T-helper 17 cell (primary cell): ENCODE measurements at places on chromosomes 3 and 15.

GRCh38 chr15:93033434-93034045, 55.5 kb downstream of the RGMA start:
- DNase-seq = no peak

DNA sequence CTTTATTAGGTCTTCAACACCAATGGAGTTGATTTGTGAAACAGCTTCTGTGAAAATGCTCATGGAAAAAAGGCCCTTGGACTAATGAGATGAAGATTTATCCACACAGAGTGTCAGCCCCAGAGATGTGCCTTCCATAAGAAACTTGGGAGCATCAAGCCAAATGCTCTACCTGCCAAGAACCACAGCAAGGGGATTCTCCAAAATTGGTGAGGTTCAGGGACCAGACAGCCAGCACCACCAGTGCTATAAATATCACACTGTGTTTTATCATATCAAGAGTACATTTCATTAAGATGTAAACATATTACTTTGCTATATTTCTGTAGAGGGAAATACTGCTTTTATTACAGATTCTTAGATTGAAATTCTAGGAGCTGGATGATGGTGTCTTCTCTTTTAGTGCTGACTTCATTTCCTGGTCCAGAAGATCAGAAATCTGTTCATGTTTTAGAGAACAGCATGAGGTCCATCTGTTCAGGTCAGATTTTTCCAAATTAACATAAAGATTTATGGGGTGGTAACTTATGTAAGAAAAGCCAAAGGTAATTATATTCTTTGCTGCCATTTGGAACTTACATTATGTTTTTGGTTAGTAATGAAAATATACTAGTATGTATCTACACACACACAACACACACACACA, 17.7 kb downstream of the SLC35G2 start:
- DNase-seq = no peak

GRCh38 chr3:100506355-100506754, 13.9 kb downstream of the TMEM45A start:
- no peak for DNase-seq

GRCh38 chr3:194276768-194277103, 74.4 kb downstream of the CPN2 start:
- no peak for DNase-seq

DNA sequence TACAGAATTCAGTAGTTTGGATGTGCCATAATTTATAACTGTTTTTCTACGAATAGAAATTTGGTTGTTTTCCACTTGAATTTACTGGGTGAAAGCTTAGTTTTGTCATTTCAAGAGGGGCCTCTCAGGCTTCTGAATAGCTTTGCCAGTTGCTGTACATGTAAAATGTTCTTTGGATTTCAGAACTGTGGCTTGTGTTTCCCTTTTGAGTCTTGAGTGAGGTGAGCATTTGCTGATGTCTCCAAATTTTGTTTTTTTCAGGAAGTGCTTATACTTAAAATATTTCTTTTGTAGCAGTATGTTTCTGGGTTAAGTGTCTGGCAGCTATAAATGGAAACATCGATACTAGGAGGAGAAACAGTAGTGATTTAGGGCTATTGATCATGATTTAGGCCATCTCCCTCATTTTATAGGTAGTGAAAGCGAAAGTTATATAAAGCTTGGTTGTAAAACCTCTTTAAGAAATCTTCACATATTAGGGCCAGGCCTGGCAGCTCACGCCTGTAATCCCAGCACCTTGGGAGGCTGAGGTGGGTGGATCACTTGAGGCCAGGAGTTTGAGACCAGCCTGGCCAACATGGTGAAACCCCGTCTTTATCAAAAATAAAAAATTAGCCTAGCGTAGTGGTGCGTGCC, 9.2 kb upstream of the TRAK1 start:
- no peak for DNase-seq

GRCh38 chr3:69747511-69748258, 8.4 kb downstream of the MITF start:
- DNase-seq = no peak

GRCh38 chr15:79408041-79408440, 24.1 kb upstream of the MINAR1 start:
- DNase-seq = no peak

DNA sequence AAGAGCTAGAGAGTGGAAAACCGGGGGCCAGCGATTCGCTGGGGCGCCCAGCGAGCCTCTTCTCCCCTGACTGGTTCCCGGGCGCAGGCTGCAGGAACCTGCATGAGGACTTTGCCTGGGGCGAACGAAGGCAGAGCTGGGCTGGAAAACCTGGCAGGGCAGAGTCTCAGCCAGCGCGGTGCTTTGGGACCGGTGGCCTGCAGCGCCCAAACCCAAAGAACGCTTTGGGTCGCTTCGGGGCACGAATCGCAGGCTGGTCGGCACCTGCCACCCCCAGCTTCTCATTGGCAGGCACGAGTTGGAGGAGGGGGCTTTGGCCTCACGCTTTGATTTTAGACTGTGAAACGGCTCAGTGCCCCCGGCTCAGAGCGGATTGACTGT, 3.0 kb downstream of the ONECUT1 start:
- no peak for DNase-seq

- no peak for DNase-seq
Observed at GRCh38 chr3:149810846-149811245, 2.2 kb upstream of the RNF13 start.

GRCh38 chr3:159929171-159930141, 59.2 kb upstream of the IL12A start:
- DNase-seq = no peak

GRCh38 chr3:181805703-181806102, 94.0 kb downstream of the SOX2 start:
- DNase-seq = no peak

- DNase-seq = no peak
Observed at GRCh38 chr3:191460360-191460759, 603 bp upstream of the PYDC2 start.

GRCh38 chr15:101501703-101502373, 12.3 kb upstream of the PCSK6 start:
- no peak for DNase-seq

- DNase-seq = no peak
Observed at GRCh38 chr3:161069511-161070251, 35.5 kb downstream of the B3GALNT1 start.

GRCh38 chr15:48582452-48583247, 62.9 kb downstream of the FBN1 start:
- no peak for DNase-seq

DNA sequence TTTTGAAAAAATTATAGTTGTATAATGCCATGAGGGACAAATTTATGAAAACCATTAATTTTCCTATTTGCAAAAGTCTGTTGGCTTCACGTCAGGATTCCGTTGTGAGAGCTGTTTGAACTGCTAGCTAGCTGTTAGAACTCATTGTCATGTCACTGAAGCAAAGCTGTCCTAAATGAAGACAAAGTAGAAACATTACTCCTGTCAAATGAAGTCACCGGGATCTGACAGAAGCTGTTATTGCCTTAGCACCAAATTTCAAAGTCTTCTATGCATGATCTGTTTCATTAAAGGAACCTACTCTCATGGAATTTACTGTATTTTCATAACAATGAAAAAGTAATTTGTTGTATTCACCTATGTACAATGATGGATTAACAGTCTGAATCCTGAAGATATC, 479.8 kb downstream of the PLOD2 start:
- no peak for DNase-seq

GRCh38 chr3:13025778-13026518, 47.3 kb downstream of the IQSEC1 start:
- no peak for DNase-seq

DNA sequence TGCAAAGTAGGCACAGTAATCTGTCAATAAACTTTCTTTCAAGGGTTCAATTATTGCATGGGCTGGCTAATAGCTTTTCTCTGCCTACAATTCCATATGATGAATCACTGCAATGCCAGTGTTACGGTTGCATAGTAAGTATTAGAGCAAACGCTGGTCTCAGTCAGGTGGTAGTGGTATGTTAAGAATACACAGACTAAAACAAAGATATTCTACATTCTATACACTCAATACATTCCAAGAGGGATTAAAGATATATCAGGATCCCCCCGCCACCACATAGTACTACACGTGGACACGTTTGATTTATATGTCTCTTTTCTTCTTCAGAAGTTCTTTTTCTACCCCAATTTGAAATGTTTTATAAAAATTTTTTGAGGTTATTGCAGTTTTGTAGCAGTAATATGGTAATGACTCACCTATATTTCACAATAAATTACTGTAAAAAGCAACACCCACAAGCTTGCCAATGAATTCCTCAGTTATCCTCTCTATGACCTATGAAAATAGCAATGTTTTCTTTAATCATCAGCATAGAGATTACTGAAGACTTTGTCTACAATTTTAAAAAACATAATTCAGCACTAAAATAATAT, 68.2 kb downstream of the CD200R1L start:
- DNase-seq = no peak

GRCh38 chr15:97892167-97892938, 68.2 kb upstream of the ARRDC4 start:
- no peak for DNase-seq

DNA sequence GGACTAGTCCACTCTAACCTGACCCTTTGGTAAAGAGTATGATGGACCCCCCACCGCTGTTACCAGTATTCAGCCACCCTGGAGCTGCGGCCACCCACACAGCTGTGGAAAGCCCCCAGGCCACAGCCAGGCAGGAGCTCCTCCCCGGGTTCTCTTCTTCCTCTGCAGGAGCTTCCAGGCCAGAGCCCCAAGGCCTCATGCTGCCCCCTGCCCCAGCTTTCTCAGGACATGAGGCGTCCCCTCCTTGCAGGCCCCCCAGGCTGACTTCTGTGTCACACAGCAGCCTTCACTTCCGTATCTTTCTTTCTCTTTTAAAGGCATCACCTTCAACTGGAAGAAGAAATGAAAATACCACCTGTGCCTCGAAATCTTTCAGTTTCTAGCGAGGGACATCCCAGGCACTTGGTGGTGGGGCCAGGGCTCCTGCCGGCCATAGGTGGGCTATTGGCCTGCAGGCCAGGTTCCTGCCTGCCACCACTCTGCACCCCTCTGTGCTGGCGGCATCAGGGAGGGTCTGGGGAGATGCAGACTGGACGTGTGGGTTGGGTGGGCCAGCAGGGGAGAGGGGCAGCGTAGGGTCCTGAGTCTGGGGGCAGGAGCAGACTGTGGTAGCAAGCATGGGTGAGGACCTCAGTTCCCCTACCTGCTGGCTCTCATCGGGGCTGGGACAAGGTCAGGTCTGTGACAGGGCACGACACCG, 19.9 kb downstream of the KLF13 start:
- no peak for DNase-seq

DNA sequence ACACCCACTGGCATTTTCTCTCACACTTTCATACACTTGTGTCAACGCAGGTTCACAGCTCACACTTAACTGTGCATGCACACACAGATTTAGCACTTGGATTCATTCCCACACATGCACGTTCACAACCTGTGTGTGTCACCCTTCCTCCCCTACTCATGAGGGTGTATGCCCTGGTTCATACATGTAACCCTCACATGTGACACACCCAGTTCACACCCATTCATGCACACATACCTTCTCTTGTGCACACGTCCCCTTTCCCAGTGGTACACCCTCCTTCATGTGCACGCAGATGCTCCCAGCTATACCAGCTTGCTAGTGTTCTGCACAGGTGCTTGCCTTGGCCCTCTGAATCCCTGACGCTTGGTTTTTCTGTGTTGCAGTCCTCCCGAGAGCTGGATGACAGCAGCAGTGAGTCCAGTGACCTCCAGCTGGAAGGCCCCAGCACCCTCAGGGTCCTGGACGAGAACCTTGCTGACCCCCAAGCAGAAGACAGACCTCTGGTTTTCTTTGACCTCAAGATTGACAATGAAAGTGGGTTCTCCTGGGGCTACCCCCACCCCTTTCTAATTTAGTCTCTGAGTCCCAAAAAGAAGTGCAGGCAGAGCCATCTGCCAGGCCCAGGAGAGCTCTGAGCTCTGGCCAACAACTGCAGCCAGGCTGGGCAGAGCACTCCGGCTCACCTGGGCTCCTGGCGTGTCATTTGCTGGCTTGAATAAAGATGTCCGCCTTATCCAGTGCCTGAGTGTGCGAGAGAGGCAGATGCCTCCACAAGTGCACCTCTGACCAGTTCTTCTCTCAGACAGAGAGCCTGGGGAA, 39.5 kb downstream of the GOLGA6A start:
- DNase-seq = no peak
